NCI-H187 treated with DMSO at 0.1 percent for 48 hours (cell line): ENCODE measurements at places on chromosomes 4 and X.

DNA sequence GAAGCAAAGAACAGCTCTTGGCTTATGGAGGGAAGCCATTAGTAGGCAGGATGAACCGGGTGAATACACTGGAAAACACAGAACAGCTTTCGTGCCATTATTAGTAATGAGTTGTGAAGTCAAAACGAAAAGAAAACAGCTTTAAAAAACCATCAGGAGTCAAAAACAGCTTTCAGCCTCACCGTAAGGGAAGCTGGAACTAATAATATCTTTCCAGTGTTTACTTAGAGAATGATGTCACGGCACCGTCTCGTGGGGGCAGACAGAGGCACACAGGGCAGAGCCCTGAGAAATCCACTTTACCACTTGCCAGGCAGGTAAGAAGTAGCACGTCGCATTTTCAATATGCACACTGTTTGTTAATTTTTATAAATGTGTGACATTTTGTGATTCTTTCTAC lies 37.9 kb upstream of the HMX1 start:
- DNase-seq = no peak

GRCh38 chr4:52312722-52313121 lies 261.6 kb downstream of the SPATA18 start:
- DNase-seq = no peak

DNA sequence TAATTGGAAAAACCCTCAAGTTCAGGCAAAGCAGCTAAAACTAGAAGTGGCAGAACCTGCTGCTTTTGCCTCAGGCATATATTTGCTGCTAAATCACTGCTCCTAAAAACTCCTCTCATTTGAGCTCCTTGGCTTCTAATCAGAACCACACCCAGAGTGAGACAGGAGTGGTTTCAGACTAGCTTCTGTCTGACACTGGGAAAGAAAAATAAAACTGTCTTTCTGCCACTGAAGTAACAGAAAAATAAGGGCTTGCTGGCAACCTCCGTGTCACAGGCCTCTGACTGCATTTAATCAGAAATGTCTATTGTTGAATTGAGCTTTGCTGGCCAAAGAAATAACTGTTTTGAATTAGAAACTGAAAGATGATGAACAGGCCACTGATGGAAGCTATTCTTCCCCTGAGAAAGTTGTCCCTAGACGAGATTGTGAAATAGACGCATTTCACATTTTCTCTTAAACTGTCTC lies 52.1 kb upstream of the RAP2C start:
- no peak for DNase-seq

GRCh38 chr4:75786526-75786925 lies 62.1 kb downstream of the USO1 start:
- no peak for DNase-seq

DNA sequence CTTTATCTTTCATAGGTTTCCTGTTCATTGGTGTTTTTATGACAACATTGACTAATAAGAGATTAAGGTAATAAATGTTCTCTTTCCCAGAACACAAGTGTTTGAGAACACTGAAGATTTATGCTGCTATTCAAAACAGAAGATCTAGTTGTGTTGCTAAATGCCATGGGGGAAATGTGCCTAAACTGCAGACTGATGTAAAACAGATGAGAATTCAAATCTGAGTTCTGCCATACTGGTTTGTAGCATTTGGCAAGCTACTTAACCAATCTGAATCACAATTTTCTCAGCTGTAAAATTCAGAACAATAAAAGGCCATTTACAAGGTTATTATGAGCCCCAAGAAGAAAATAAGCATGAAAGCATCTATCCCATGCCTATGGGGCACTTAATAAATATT lies 2.3 kb downstream of the SLC10A6 start:
- DNase-seq = no peak

- DNase-seq = no peak
Measured at GRCh38 chr4:149555146-149555545, 260.5 kb downstream of the IQCM start.

- no peak for DNase-seq
Measured at GRCh38 chr4:122710434-122711308, 21.8 kb upstream of the BBS12 start.

DNA sequence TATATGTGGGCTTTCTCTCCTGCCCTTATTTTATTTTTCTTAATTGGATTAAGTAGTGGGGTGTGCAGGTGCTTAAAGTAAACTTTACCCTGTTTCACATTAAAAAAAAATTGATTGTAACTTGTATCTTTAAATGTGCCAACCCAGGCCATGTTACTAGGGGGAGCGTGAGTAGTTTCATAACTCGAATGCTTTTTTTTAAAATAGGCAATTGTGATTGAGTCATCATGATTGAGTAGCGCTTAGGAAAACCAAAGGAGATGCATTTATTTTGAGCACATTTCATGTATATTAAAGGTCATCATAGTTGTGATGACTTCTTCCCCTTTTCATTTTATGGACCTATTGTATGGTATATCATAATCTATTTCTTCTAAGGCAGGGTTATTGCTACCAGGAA lies 32.2 kb downstream of the GPAT3 start:
- no peak for DNase-seq

DNA sequence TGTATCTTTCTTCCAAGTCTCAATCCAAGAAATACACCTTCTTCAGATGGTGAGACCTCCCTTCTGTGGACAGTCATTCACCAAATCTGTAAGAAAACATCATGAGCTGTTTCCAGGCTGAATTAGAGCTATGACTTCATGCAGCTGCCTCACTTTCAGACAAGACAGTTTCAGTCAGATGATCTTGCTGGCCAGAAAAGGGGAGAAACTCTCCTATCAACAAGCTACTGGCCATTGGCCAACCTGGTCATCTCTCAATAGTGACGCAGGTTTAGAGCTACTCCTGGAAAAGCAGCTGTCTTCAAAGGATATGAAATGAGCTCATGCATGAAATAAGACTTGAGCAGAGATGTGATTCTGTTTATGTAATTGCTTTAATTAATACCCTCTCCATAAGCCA lies 69.6 kb upstream of the NDP start:
- no peak for DNase-seq

DNA sequence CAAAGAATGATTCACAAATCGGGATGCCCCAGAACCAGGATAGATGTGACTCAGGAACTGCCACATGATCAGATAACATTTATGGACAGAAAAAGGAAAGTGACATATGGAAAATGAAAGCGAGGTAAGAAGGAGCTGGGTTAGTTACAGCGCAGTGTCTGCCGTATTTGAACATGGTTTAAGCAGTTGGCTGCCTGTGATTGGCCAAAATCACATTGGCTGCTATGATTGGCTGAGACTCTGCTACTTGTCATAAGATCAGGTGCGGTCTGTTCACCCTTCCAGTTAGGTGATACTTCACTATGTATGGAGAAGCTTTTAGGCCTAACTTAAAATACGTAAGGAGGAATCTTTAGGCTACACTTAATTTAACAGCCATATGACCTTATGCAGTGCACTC lies 322.7 kb upstream of the HAND2 start:
- DNase-seq = no peak

DNA sequence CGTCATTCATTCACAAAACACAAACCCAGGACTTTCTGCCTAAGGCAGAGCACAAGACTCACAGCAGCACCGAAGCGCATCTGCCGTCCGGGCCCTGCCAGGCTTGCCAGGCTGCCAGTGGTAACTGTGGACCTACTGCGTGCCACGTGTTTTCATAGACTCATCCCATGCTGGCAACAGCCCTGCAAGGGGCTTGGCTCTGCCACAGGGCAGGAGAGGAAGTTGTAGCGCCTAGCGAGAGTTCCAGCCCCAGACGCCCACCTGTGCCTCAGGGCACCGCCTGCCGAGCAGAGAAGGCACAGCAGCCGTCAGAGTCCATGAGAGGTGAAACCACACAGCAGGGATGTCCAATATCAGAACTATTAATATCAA lies 18.9 kb upstream of the MRFAP1 start:
- no peak for DNase-seq

- no peak for DNase-seq
Measured at GRCh38 chr4:158316264-158316663, 106.0 kb downstream of the TMEM144 start.

- DNase-seq = no peak
Measured at GRCh38 chr4:37891260-37892159, 626 bp downstream of the TBC1D1 start.

DNA sequence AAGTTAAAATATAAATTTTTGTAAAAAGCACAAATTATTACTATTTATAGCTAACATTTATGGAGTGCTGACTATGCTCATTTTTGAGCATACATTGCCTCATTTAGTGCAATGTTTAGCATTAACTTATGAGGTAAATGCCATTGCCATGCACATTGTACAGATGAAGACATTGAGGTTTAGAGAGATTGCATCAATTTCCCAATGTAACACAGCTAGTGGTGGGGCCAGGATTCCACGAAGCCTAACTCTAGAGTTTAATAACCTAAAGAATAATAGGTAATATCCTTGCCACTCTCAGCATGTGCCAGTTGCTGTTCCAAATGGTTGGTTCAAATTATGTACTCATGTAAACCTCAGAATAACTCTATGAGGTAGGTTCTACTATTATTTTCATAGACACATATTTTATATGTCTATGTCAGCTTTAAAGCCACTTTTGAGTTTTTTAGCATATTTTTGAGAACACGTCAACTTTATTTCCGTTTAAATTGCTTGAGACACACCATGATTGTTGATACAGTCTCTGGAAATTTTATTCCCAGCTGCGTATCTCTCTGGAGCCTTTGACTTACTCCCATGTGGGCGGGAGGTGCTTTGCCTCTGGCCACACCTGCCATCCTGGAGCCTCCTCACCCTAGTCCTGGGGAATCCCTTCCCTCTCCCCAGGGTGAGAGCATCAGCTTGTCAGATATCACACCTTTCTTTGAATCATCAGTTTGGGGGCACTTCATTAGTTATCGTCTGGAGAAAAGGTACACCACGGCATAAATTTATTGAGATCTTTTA lies 10.8 kb upstream of the ADH1A start:
- DNase-seq = no peak

DNA sequence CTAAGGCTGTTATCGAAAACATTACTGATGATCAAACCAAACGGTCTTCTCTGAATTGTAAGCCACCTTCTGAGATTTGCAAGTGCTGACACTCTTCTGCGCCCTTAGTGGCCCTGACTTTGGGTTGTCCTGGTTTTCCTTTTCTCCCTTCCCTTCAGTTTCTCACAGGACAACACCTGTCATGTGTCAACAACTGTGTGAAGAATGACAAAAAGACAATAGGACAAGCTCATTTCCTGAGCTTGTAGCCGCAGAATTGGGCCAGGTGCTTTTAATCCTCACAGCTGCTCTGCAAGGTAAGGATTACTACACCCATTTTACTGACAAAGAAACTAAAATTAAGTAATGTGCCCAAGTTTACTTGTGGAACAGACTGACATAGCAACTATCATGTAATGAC lies 44.9 kb upstream of the TXK start:
- DNase-seq = no peak

DNA sequence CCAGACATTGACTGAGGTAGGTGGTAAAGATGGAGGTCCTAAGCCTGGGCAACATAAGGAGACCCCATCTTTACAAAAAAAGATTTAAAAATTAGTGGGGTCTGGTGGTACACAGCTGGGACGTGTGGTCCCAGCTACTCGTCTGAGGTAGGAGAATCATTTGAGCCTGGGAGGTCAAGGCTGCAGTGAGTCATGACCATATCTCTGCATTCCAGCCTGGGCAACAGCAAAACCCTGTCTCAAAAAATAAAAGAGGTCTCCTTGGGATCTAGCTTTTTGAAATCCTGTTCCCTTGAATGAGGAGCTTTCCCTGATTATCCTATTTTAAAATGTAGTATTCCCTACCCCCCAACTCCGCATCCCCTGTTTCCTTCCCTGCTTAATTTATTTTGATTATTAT lies 78.7 kb upstream of the OGT start:
- no peak for DNase-seq

DNA sequence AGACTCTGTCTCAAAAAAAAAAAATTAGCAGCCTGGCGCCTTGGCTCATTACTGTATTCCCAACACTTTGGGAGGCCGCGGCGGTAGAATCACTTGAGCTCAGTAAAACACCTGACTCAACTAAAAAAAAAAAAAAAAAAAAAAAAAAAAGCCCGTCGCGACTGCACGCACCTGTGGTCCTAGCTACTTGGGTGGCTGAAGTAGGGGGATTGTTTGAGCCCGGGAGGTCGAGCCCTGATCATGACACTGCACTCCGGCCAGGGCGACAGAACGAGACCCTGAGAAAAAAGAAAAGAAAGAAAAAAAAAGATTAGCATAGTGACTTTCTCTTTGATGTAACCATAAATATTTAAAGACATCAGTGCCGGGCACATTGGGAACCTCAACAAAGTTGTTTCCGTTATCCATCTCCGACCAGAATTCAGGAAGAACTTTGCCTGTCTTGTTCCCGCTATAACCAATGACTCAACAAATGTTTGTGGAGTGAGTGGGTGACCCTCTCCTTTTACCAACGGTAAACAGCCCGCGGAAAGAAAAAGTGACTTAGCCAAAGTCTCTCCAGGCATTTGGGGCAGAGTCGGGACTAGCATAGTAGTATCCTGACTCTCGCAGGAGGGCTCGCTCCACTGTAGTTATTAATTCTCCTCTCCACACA lies 553 bp upstream of the MED28 start:
- DNase-seq = no peak

DNA sequence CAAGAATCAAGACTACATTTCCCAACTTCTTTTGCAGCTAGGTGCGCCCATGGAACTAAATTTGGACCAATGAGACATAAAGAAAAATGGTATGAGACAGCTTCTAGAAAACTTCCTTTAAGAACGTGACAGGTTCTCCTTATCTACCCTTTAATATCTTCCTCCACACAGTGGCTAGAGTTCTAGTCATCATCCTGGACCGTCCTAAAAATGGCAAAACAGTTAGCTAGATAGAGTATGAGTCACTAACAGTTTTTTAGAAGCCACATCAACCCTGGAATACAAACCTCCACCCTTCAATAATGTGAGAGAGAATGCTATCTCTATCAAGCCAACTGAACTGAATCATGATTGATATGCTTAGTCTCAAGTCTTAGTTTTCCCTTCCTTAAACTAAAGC lies 267.9 kb upstream of the SLC7A11 start:
- no peak for DNase-seq

GRCh38 chrX:66017659-66018170 lies 22.2 kb downstream of the VSIG4 start:
- DNase-seq = no peak

GRCh38 chr4:124883632-124884031 lies 171.1 kb upstream of the ANKRD50 start:
- no peak for DNase-seq

DNA sequence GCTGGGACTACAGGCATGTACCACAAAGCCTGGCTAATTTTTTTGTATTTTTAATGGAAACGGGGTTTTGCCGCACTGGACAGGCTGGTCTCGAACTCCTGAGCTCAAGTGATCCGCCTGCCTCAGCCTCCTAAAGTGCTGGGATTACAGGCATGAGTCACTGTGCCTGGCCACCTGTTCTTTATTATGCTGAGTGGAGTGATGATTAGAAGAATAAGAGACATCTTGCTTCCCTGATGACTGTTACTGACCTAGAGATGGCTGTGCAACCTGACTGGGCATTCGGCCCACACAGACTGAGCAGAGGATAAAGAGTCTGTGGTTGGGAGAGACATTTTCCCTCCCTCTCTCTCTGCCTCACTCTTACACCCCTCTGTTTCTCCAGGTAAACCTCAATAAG lies 56.7 kb downstream of the SPINK2 start:
- no peak for DNase-seq

- DNase-seq = no peak
Measured at GRCh38 chrX:12997906-12998687, 23.2 kb downstream of the TMSB4X start.

- DNase-seq = no peak
Measured at GRCh38 chr4:13836946-13837912, 209.7 kb upstream of the BOD1L1 start.
